ENCODE measurements at places on chromosomes 11 and 22.
A peak's percentile ranks its signal among the peaks of the same experiment; 100 is the strongest.

DNA sequence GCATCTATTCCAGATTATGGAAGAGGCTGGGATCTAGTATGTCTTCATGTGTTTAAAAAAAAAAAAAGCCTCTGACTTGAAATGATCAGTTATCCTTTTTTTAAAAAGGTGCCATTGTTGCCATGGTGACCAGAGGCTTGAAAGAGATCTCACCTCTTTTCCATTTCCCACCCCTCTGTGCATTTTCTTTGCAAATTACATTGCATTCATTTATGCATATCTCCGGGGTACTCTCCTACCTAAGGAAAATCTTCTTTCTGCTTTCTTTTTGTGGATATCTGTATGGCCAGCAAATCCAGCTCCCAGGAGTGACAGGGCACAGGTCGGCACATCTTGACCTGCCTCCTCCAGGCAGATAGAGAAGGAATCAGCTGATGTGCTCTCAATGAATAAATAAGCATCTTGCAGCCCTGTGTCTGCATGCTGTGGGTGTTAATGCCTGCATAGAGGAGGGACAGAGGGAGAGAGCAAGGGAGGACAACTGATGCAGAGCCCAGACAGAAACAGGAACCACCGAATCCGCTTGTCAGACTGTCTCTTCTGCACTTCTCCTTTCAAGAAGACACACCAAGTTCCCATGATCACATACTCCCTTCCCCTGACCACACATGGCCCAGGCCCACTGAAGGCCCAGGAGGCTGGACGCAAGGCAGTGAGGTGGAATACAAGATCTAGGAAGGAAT lies 50.9 kb downstream of the CWC15 start:
- DNase-seq: no peak

DNA sequence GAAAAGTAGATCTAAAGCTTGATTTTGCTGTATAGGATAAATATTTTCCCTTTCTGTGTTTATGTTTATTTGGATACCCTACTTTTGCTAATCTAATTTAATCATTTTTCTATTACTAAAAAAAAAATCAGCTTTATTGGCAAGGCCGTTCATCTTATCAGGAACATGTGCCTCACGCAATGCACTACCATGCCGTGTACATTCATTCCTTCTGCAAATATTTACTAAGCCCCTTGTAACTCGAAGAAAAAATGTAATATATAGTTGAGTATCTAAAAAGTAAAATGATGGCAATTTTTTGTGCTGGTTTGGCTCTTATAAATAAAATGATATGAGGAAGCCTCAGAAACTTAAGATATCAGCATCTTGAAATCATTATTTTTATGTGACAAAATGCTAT lies 8.9 kb downstream of the UVRAG start:
- no peak for DNase-seq

- no peak for DNase-seq
Observed at GRCh38 chr11:3222003-3222855, 3.6 kb upstream of the MRGPRG start.

DNA sequence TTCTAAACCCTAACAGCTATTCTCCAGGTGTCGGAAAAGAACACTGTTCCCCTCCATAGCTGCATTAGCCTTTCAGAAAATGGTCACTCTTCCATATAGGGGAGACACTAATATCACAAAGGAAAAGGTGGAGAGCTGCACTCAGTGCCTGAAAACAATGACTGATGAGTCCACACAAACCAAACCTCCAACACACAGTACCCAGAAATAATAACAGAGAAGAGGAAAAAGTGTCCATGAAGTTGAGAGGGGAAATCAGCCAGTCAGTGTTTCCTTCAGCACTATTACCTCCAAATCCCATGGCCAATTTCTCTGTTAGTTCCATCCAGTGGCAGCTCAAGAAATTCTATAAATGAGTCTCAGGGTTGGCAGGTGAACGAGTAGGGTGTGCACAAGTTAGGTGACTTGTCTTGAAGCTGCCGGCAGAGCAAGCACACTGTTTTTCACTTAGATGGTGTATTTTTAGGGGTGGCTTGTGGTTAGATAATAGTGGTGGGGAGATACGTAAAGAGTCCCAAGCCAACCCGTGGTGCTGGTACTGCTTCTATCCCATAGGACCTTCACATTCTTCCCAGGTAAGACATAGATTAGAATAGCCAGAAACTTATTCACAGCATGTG lies 84.5 kb upstream of the CHRM4 start:
- no peak for DNase-seq

GRCh38 chr11:35986947-35987346 lies 43.1 kb downstream of the LDLRAD3 start:
- no peak for DNase-seq

GRCh38 chr11:114713756-114714155 lies 35.4 kb downstream of the NXPE2 start:
- no peak for DNase-seq

- DNase-seq: no peak
Observed at GRCh38 chr22:38944653-38945052, 12.8 kb upstream of the APOBEC3A start.

- DNase-seq: peak; percentile 84
Observed at GRCh38 chr11:16806791-16807190, 68.3 kb downstream of the C11orf58 start.

- peak; percentile 92 for DNase-seq
Observed at GRCh38 chr11:47495011-47495855, 46.3 kb upstream of the RAPSN start.

All from fibroblast of the conjunctiva (primary cell).